ENCODE measurements at places on chromosomes 12 and 14. TPM values are rescaled to one million over a fixed set of nuclear protein-coding genes. Genes with fewer than 3 reads are reported as not detected.

Gene RIC8B
- total RNA-seq, result 23.5 TPM

Gene TROAP
- not detected for total RNA-seq

Gene MMP14
- 26.1 TPM for total RNA-seq

Gene KCNMB4
- 1.6 TPM for total RNA-seq

Gene OTOGL
- 0.51 TPM for total RNA-seq

Gene DAO
- not detected for total RNA-seq

Gene NUMB
- 34.9 TPM for total RNA-seq

Gene CCDC92
- 48.3 TPM for total RNA-seq

Gene METTL17
- 34.6 TPM for total RNA-seq

Gene CCDC184
- 0.67 TPM for total RNA-seq

- DNase-seq, result no peak
These were observed 199.9 kb upstream of the KRR1 start for GRCh38 chr12:75711271-75711670.

- no peak for DNase-seq
These were observed 216.2 kb downstream of the APAF1 start for GRCh38 chr12:98861251-98861650.

DNA sequence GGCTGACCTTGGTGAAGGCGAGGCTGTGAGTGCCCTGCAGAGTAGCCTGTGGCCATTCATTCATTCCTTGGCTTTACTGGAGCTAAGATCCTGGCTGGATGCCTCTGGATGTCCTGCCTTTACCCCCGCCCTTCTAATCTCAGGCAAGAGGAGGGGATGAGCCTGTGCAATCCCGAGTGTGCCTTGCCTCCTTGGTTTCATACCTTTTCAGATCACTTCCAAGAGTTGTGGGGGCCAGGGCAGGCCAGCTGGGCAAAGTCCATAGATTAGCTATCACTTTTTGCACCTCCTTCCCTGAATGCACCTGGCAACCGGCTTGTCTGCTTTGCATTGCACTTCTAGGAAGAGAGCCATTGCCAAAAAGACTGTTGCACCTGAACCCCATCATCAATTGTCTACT lies 1.5 kb downstream of the VRTN start:
- no peak for DNase-seq

DNA sequence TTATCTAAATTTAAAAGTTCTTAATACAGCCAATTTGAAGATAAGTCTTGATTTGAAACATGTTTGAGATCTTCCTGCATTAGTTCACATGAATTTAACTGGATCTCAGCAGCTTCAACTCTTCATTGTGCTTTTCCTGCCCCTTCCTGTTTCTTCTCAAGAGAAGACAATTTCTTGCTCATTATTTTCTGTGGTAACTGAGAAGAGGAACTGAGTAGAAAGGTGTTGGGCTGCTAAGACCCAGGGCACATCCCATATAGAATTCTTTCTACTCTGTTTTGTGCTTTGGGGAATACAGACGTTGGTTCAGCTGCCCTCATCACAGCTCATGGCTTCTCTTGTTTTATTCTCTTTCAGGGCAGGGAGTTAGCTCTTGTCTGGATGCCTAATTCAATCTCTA lies 110.2 kb downstream of the SNAPC1 start:
- no peak for DNase-seq

DNA sequence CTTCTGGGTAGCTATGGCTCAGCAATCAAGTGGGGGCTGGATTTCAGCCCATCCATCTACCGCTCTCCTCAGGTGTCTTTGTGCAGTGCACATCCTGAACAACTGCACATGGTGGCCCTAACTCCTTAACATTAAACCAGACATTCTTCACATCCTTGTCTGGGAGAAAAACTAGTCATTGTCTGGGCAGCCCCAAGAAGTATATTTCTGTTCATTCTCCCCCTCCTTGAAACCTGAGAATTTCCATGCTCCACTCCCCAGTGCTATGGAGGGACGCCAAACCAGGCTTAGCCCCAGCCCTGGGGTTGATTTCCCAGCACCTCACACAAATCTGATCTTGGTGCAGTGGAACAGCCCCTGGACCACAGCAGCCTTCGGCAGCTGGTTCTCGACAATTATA lies 13.4 kb downstream of the MYL2 start:
- no peak for DNase-seq

GRCh38 chr12:55732288-55732687 lies 3.5 kb upstream of the CD63 start:
- no peak for DNase-seq

DNA sequence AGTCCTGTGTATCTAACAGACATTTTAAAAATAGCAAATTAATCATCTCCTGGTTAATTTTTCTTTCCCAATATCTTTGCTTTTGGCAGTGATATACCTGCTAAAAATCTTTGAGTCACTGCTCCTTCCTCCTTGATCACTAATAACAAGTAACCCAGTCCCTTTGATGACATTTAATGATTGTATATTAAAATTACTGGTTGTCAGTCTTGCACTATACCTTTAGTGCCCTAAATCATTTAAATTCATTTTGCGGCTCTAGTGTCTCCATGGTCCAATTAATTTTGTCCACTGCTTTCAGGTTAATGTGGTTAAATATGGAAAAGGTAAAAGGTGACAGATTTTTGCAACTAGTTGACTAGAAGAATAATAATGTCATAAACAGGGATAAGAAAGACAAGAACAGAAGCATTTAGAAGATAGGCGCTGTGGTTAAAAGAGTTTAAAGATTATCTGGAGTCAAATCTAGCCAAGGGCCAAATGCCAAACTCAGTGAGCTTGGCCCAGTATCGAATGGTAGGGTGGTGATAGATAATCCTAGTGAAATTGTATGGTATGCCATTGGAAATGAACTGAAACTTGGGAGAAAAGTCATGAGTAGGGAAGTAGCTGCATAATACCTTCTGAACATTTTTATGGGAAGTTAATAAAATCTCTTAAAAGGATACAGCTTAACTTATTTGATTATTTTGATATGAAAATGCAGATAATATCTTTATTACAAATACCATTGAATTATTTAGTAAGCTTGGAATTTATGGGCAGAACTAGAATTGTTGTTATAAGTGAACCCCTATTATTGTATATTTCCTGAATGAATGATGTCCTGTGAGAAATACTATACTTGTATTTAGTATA lies 115.0 kb downstream of the PCNX1 start:
- DNase-seq, result no peak

DNA sequence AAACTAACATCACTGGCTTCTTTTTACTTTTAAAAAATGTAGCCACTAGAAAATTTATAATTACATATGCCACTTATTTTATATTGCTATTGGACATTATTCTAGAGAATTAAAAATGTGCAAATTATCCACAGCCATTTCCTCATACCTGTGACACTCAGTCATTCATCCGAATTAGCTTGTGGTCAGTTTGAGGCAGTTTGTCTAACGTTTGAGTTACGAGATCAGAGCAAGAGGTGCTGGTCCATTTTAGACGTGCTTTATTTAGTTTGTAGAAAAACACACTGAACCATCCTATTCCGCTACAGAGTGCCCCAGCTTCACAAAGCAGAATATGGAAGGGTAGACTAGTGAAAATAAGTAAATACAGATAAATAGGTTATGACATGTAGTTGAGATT lies 513.0 kb downstream of the NRXN3 start:
- no peak for DNase-seq

- DNase-seq, result no peak
These were observed 21.3 kb downstream of the POU6F1 start for GRCh38 chr12:51196547-51196946.

DNA sequence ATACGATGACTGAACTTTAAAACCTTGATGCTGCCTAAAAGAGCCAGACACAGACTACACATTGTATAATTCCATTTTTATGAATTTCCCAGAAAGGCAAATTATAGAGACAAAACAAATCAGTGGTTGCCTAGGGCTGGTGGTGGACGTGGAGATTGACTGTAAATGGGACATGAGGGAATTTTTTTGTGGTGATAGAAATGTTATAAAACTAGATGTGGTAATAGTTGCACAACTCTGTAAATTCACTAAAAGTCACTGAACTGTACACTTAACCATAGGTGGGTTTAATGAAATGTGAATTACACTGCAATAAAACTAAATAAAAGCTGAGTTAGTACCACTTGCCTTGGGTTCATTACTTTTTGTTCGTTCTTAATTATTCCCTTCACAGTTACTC lies 72.1 kb downstream of the PLEKHA5 start:
- no peak for DNase-seq

DNA sequence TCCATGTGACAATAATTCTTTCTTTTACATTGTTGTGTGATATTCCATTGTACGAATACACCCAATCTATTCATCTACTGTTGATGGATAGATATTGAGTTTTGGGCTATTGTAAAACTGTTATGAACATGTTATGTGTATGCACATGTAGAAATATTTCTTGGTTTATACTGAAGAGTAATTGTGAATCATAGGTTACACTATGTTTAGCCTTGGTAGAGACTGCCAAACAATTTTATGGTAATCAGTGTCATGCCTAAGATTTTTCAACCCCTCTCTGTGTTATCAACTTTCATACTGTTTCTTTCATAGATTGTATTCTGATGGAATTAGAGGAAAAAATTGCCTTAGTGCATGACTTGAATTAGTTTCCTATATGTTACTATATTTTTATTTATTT lies 39.5 kb downstream of the FRMD6 start:
- no peak for DNase-seq

DNA sequence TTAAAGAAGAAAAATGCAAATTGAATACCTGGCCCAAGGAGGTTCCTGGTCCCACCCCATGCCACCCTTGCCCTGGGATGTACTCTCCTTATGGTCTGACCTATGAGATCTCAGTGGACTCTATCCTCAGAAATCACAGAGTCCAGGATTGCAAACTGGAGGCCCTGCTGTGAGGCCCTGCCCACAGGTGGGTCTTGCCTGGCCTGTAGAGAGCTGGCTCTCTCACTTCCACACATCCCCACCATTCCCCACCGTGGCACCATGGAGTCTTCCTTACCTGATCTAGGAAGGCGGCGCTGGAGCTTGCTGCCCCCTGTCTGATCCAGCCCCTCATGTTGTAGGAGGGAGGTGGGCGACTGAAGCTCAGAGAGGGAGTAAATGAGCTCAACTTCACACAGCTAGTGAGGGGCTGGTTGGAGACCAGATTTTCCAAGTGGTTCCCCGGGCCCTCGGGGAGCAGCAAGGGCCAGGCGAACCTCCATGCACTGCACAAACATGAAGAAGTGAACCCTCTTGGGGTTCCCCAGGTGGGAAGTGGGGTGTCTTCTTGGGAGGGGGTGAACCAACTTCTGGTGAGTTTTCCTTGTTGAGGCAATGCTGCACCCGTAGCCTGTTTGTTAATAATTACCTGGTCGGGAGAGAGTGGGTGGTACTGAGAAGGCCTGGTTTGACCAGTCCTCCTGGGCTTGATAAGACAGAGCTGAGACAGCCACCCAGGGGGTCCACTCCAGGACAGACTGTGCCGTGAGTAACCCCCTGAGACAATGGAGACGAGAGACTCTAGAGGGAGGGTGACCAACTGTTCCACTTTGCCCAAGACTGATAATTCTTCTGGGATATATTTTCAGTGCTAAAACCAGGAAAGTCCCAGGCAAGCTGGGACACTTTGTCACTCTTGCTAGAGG lies at the start of gene SERPINA4:
Gene SERPINA4 (plus strand): TSS at position 692 of the 905 bp plus-strand sequence. CDS start 2,041 bp downstream, outside the sequence.
- peak; percentile 39 for DNase-seq

- no peak for DNase-seq
These were observed 2.9 kb downstream of the RDH12 start for GRCh38 chr14:67704484-67705089.

GRCh38 chr12:93877446-93877845 lies 200.3 kb downstream of the CRADD start:
- no peak for DNase-seq

- no peak for DNase-seq
These were observed 17.1 kb downstream of the TMBIM4 start for GRCh38 chr12:66152732-66153131.

- DNase-seq, result no peak
These were observed 145.0 kb downstream of the KIF21A start for GRCh38 chr12:39297891-39298290.

GRCh38 chr12:108732489-108733229 lies 1.3 kb upstream of the CORO1C start:
- DNase-seq, result no peak

- no peak for DNase-seq
These were observed 74.8 kb upstream of the TCL1B start for GRCh38 chr14:95611293-95611880.

DNA sequence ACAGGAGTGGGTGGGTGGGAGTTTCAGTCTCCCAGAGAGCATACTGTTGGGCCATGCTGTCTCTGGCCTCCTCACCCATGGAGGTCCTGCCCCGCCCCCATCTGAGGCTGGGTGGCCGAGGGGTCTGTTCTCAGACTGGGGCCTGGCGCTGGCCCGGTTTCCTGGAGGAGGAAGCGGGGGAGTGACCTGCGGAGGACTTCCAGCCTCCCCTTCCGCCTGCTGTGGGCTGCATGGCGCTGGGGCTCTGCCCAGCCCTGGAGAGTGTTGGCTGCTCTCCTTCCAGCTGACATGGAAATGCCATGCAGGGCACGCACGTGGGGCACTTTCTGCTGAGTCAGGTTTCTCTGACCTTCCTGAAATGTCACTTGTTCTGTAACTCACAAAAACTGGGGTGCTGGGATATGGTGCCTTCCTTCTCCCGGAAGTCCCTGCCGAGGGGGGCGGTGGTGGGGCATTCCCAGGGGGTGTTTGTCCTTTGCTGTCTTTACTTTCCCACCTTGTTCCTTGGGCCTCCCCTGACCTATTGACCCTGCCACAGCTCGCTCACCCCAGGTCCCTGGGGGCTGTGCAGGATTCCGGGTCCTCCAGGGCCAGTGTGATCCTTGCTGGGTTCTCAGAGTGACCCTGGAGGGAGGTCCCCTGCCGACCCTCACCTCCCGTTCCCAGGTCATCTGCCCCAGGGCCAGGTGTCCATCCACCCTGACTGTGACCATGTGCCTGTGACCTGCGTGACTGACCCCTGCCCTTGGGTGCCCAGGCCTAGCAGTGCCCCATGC lies 23.6 kb downstream of the PACS2 start:
- DNase-seq, result no peak

GRCh38 chr14:96497087-96497486 lies 5.1 kb upstream of the PAPOLA start:
- no peak for DNase-seq

DNA sequence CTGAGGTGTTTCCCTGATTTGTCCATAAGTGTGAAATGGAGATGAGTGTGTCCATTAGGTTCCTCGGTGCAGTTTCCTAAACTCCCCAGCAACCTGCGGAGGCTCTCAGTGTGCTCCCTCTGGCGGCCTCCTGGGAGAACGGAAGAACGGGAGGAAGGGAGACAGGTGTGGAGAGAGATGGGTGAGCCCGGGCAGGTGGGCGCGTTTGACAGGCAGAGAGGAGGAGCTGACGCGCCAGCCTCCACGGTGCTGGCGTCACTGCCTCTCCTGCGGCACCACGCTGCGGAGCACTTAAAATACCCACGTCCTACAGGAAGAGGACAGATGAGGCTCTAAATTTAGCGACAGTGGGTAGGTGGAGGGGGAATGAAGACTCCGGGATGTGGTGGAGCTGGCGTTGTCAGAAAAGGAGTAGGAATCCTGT lies 26.8 kb upstream of the PEX5 start:
- no peak for DNase-seq

DNA sequence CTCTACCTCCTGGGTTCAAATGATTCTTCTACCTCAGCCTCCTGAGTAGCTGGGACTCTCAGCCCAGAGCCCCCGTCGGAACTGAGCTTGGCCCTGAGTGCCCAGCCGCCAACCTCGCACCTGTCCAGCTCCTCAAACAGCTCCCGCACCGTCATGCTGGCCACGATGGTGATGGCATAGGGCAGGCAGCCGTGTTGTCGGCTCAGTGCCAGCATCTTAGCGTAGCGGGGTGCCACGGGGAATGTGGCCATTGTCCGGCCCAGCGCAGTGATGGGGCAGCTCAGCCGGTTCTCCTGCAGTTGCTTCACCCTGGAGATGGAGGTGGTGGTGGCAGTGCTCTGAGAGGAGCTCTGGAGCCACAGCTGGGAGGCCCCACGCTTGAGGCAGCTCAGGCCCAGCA lies 32.4 kb downstream of the DHX37 start:
- no peak for DNase-seq

Data from cardiac septum (tissue), 1 donor.